ENCODE measurements at places on chromosomes 5 and 9.

DNA sequence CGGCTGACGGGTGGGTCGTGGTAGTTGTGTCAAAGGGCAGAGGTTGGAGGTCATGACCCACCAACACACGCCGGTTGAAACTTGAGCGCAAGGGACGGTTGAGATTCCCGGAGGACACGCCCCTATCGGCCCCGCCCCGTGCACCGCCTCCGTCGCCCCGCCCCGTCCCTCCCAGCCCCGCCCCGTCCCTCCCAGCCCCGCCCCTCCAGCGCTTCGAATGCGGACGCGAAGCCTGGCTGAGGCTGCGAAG, 226 bp upstream of the RANBP17 start:
- peak; percentile 95 for DNase-seq

- DNase-seq, result no peak
Observed at GRCh38 chr5:145587710-145588109, 247.4 kb downstream of the PRELID2 start.

- DNase-seq, result no peak
Observed at GRCh38 chr9:23750808-23751207, 75.2 kb downstream of the ELAVL2 start.

DNA sequence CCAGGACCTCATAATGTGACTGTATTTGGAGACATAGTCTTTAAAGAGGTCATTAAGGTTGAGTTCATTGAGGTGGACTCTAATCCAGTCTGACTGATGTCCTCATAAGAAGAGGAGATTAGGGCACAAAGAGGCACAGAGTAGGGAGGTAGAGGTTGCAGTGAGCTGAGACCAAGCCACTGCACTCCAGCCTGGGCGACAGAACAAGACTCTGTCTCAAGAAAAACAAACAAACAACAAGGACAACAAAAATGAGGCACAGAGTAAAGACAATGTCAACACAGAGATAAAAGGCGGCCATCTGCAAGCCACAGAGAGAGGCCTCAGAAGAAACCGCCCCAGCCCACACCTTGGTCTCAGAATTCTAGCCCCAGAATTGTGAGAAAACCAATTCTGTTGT, 17.0 kb upstream of the TDRD7 start:
- no peak for DNase-seq

DNA sequence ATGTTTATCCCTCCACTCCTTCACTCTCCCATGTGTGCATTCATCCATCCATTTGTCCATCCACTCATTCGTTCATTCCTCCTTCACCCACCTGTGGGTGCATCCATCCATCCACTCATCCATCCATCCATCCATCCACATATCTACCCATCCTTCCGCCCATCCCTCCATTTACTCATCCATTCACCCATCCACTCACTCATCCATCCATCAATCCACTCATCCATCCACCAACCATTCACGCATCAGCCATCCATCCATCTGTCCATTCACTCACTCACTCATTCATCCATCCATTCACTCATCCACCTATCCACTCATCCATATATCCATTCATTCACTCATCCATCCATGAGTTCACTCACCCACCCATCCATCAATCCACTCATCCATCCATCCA, 7.3 kb downstream of the SLC9A3 start:
- no peak for DNase-seq

- no peak for DNase-seq
Observed at GRCh38 chr9:114202396-114202795, 47.1 kb downstream of the COL27A1 start.

GRCh38 chr9:123426406-123426805, 70.4 kb downstream of the CRB2 start:
- peak; percentile 52 for DNase-seq

DNA sequence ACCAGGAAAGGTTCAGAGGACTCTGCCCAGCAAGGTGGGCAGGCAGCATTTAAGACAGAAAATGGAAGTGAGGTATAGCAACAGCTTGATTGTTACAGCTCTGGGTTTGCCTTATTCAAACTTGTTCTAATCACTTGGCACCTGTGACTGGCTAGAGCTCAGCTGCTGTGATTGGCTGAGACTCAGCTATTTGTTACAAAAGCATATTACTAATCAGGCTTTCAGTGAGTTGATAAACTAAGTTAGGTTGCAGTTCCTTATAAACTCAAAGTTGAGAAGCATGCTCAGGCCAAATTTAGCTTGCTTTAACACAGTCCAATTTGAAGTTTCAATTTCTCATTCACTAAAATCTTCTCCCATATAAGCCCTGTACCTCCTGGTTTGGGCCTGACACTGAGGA, 56.3 kb downstream of the GDA start:
- no peak for DNase-seq

- peak; percentile 39 for DNase-seq
Observed at GRCh38 chr5:134138416-134139376, 24.2 kb downstream of the TCF7 start.

- DNase-seq, result peak; percentile 57
Observed at GRCh38 chr5:115838885-115839518, 2.4 kb downstream of the ATG12 start.

DNA sequence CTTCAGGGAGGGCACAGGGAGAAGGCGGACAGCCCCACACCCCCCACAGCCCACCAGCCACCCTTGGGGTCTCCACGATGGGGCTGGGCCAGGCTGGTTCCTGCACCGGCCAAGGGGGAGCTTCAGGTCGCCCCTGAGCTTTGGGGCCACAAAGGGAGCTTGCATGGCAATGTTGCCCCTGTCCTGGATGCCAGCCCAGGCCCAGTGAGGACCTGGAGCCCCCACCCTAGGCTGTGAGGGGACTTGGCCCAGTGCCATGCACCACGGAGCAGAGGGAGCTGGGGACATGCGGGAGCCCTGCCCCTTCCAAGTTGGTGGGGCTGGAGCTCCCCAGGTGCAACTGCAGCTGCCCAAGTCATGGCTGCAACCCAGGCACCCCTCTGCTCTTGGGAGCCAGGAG, 18.4 kb downstream of the TMEM38B start:
- no peak for DNase-seq

GRCh38 chr9:29740518-29740917, 2167.2 kb upstream of the C9orf72 start:
- DNase-seq, result no peak

- DNase-seq, result no peak
Observed at GRCh38 chr5:36581070-36581469, 25.3 kb upstream of the SLC1A3 start.

GRCh38 chr9:16475996-16476395, 394.5 kb downstream of the BNC2 start:
- DNase-seq, result no peak

DNA sequence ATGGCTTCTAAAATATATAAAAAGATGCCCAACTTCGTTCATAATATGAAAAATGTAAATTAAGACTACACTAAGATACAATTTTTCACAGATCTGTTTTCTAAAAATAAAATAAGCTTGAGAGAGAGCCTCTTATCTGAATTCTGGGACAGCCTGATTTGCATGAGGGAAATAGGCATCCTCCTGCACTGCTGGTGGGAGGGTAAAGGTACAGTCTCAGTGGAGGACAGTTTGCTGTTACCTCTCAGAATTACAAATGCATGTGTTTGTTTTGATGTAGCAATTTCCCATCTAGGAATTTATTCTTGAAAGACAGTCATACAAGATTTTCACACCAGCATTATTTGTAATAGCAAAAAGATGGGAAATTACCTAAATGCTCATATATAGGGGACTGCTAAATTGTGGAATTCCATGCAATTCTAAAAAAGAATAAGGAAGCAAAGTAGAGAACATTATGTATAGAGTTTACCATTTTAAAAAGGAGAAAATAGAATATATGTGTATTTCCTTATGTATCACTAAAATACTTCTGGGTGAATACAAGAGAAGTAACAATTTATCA, 75.7 kb downstream of the ZSWIM6 start:
- DNase-seq, result no peak

DNA sequence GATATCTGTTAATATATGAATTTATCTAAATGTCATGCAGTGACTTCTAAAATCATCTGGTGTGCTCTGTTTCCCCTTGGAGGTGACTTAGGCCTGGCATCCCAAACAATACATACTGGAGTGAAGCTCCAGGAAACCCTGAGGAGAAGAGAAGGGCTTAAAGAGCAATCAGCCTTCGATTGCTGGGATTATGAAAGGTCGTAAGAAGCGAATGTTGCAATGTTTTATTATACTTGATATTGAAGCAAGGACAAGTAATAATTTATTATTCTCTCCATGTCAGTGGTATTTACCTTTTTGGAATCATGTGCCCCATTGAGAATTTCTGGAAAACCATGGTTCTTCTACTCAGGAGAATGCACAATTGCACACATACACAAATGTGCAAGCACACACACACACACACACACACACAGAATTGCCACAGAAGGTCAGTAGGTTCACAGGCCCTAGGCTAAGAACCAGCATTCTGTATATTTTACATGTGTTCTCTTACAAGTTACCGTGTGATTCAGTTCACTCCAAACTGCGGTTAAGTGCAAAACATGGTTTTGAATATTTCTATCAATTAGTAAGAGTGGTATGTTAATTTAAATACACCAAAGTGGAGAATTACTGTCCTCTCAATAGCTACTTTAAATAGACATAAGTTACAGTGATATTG, 79.1 kb upstream of the CDKN2B start:
- DNase-seq, result no peak

DNA sequence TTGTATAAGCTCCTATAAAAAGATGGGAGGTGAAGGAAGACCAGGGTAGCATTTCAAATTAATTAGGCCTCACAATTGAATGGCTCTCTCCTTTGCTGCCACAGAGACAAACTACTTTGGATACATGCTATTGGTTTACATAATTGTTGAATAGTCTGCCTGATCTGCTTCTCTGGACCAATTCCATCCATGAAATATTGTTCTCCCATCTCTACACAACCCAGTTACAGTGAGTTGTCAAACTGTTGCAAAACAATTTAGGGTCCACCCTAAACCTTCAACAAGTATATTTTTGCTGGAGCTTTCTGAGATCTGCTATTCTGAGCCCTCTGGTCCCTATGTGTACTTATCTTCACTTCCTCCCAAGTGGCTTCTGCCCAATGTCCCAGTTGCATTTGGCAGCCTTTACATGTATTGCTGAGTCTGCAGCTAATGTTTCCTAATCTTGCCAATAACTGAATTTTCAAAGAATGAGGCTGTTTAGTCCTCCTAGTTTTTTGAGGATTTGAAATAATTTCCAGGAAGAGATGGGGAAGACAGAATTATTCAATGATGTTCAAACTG, 38.9 kb downstream of the AGTPBP1 start:
- no peak for DNase-seq

GRCh38 chr5:111511174-111511830, 1.0 kb downstream of the STARD4 start:
- DNase-seq, result no peak

GRCh38 chr9:95433096-95433819, 83.5 kb downstream of the PTCH1 start:
- DNase-seq, result no peak

Measured in endodermal cell (in vitro differentiated cells).